Brain microvascular endothelial cell (primary cell): ENCODE measurements at places on chromosomes 5 and 9.

DNA sequence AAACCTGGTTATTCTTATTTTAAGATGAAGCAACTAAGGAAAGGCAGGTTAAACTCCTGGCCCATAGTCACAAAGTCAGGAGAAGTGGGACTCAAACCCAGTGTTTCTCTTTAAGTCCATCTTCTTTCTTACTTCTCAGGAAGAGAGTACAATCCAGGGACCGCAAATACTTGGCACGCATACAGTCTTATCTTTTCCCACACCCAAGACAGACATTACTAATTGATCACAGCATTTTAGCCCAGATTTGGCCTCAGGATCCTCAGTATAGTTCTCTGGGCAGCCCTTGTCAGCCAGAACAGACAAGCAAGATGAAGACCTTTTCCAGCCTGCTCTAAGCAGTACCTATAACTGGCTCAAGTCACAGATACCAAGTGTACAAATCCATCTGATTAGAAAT lies 125.5 kb upstream of the RAI14 start:
- DNase-seq, result peak; percentile 89

DNA sequence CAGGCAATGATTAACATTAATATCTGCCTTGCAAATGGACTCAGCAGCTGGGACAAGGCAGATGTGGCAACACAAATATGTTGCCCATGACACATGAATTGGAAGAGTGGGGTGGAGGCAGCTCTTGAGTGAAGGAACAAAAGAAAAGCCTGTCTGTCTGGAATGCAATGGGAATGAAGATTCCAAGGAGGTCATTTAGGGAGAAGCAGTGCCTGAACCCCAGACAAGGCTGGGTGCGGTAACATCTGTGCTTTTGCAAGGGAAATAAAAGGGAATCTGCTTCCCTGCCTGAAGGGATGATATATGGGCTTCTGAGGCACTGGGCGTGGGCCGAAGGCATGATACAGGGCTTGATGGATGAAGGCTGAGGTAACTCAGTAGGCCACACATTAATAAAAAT lies 94.1 kb upstream of the TRIM32 start:
- DNase-seq, result no peak

GRCh38 chr5:90476391-90476790 lies 1.7 kb downstream of the POLR3G start:
- no peak for DNase-seq

- DNase-seq, result no peak
Observed at GRCh38 chr9:134742822-134743535, 101.4 kb downstream of the COL5A1 start.

DNA sequence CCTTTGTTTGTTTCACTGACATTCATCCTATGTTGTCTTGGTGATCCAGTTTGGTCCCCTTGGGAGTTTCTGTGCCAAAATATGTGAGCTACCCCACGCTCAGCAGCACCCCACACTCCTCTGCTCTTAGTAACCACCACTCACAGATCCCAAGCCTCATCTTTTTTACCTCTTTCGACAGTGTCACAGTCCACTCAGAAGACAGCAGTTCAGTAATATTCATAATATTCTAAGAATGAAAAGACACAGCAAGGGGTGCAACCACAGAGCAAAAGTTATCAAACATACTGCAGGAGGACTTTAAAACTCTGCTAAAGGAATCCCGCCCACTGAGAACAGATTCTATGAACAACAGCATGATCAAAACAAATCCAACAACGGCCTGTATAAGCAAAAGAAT lies 28.2 kb downstream of the RNF130 start:
- DNase-seq, result peak; percentile 56

DNA sequence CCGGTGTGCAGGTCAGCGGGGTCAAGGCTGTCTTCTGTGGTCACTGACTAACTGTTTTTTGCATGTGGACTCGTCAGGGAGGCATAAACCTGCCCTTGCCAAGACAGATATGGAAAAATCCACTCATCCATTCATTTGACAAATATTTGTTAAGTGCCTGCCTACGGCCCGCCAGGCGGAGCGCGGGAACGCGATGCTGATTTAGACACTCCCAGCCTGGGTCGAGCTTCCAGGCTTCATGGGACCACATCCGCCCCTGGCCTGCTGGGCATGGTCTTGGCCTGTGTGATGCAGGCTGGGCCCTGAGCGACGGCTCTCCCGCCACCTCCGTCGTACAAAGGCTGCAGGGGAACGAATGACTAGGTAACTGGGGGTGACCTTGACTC lies 18.1 kb downstream of the MYMK start:
- DNase-seq, result peak; percentile 19

- DNase-seq, result peak; percentile 29
Observed at GRCh38 chr5:148807851-148808250, 18.6 kb upstream of the ADRB2 start.

GRCh38 chr9:96616817-96617438 lies 2.7 kb downstream of the CDC14B start:
- no peak for DNase-seq

- peak; percentile 97 for DNase-seq
Observed at GRCh38 chr9:90925581-90926257, 124.1 kb downstream of the SYK start.
